H9 (cell line): ENCODE measurements at places on chromosomes 12 and 14.
A peak's percentile ranks its signal among the peaks of the same experiment; 100 is the strongest.

DNA sequence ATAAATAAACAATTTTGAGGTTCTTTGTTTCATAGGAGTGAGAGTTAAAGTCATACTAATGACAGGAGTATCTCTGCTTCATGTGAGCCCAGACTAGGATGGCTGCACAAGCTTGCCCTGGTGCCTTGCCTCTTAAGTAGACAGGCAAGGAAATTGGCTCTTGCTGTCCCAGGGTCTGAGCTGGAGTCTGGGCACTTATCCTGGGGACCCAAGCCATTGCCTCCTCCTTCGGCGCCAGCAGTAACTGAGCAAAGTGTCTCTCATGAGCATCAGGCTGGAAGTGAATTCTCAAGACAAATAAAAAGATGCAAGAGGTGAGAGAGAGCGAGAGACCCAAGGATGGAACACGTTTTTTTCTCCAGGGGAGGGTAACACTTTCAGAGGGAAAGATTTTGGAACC lies 6.9 kb upstream of the FBXW8 start:
- DNase-seq = no peak

DNA sequence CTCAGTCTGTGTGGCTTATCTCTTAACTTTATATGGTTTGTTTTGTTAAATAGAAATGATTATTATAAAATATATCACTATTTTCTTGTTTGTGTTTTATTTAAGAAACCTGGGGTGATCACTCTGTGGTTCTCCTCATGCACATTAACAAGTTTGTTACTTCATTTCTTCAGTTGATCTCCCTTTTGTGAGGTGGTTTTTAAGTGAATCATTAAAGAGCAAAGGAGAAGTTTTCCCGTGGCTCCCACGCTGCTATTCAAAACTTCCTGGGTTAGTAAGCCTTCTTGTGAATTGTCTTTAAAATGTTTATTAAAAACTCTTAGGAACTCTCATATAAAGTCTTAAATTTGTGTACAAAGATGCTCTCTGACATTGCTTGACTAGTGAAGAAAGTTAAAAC lies 11.8 kb downstream of the ADIPOR2 start:
- DNase-seq = no peak

DNA sequence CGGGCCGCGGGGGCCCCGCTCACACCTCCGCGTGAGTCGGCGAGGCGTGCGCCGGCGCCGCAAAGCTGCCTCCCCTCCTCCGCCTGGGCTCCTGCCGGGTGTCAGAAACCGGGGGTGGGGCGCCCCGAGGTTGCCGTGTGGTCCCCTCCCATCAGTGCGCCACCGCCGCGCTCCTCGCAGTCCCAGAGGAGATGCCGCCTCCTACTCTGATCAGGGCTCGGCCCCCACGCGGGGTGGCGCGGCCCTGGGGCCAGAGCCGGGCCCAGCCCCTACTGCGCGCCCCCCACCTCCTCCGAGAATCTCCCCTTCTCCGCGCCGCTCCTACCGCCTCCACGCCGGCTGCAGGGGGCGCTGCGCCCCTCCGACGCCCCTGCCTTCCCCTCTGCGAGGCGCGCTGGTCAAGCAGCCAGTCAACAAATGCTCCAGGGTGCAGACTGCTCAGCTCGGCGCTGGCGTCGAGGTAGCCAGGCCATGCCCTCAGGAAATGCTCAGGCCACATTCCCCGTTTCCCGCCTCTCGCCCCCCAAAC lies 467 bp upstream of the JAG2 start:
- peak; percentile 77 for DNase-seq

- no peak for DNase-seq
Measured at GRCh38 chr12:10501030-10501429, 4.7 kb upstream of the EIF2S3B start.
